ENCODE measurements at places on chromosomes 5 and 9.

- DNase-seq, result no peak
Measured at GRCh38 chr5:151267491-151268260, 14.7 kb downstream of the GM2A start.

- no peak for DNase-seq
Measured at GRCh38 chr5:169521366-169521983, 62.1 kb upstream of the SPDL1 start.

- DNase-seq, result no peak
Measured at GRCh38 chr5:38515646-38516045, 40.8 kb downstream of the LIFR start.

DNA sequence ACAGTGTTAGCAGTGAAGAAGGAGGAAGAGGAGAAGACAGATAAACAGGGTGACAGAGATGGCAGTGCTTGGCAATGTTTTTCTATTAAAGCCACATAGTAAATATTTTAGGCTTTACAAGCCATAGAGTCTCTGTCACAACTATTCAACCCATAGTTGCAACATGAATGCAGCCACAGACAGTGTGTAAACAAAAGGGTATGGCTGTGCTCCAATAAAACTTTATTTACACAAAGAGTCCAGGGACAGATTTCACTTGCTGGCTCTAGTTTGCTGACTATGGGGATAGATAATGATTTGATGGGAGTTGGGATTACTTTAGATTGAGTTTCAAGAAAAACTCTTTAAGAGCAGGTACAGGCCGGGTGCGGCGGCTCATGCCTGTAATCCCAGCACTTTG lies 224.8 kb upstream of the SEMA6A start:
- no peak for DNase-seq

- no peak for DNase-seq
Measured at GRCh38 chr5:140978260-140978659, 12.0 kb downstream of the PCDHAC2 start.

DNA sequence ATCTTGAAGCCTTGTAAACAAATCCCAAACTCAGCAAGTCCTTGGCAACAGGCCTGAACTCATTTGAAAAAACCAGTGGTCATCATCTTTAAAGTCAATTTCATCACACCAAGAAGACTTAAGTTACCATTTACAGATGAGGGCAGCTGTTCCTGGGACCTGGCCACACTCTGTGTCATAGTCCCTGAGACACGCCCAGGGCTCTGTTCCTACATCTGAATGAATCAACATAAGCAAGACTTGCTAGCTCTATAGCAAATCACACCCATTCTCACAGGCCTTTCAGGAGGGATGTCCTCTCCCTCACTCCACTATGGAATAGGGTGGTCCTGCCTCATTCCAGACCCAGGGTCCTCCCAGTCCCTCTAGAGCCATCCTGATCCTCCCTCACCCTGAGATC lies 142.8 kb downstream of the NSG2 start:
- DNase-seq, result no peak

DNA sequence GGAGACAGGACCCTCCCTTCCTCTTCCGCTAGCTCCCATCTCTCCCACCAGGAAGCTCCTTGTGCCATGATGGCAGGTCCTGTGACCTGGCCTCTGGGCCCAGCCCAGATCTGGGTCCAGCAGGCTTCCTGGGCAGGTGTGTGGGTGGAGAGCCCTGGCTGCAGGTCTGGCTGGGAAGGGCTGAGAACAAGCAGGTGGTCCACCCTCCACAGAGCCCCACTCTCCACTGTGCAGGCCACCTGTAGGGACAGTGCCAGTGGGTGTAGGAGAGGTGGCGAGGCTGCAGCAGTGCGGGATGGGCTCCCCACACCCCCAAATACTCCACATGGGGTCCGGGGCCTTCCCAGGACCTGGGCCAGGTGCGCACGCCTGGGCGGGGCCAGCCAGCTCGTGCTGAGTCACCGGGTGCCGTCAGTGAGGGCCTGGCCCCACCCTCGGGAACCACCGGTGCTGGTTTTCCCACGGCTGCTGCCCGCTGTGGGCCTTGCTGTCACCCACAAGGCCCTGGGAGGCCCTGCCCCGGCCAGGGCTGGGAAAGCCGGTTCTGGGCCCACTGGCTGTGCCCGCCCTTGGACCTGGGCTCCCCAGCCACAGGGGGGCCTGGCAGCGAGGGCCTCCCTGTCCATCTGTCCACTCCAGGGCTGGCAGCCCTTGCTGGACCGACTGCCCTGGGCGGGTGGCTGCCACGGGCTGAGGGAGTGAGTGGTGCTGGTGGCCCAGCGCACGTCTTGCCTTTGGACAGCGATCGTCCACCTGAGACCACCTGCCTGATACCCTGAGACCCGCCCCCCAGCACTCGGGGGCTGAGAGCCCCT lies 9.3 kb upstream of the NRARP start:
- DNase-seq, result no peak

DNA sequence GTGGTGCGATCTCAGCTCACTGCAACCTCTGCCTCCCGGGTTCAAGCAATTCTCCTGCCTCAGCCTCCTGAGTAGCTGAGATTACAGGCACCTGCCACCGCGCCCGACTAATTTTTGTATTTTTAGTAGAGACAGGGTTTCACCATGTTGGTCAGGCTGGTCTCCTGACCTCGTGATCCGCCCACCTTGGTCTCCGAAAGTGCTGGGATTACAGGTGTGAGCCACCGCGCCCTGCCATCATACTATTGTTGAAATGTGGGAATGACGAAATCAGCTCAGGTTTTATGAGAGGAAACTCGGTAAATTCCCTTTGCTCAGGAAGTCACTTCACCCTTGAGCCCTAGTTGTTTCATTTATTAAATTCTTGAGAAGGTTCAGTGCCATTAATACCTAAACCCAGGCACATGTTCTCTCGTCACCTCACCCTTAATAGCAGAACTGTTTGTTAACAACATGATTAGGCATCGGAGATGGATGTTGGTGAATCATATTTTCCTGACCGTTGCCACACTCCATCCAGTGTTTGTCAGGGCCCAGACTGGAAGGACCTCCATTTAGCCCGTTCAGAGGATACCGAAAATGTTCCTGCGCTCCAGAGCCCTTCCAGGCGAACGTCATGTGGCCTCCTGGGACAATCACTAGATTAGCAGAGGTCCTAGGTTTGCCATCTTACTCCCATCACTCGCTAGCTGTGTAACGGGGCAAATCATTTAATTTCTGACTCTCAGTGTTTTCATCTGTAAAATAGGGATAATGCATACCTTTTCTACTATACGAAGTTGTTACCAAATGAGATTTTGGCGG lies 20.0 kb upstream of the CREBRF start:
- DNase-seq, result no peak

- no peak for DNase-seq
Measured at GRCh38 chr9:70954126-70954525, 167.3 kb downstream of the TRPM3 start.

DNA sequence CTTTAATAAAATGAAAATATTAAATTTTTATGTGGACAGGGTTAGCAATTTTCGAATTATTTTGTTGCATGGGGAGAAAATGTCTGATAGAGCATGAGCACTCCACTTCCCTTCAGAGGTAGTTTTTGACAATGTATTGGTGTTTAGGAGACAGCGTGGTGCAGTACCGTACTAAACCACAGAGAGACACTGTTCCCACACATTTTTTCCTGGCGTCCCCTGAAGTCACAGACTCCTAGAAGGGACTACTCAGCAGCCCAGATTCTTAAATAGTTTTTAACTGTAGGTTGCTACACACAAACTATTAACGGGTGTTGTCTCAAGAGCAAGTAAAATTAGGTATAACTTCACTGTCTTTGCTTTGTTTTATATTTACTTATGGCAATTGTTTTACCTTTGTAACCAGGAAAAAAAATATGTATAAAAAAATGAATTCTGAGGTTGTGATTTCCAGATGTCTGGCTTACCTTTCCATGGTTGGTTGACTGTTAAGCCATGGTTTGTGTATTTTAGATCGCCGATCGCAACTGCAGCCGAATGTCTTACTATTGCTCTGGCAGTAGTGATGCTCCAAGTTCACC lies 171.2 kb downstream of the DOCK8 start:
- no peak for DNase-seq

DNA sequence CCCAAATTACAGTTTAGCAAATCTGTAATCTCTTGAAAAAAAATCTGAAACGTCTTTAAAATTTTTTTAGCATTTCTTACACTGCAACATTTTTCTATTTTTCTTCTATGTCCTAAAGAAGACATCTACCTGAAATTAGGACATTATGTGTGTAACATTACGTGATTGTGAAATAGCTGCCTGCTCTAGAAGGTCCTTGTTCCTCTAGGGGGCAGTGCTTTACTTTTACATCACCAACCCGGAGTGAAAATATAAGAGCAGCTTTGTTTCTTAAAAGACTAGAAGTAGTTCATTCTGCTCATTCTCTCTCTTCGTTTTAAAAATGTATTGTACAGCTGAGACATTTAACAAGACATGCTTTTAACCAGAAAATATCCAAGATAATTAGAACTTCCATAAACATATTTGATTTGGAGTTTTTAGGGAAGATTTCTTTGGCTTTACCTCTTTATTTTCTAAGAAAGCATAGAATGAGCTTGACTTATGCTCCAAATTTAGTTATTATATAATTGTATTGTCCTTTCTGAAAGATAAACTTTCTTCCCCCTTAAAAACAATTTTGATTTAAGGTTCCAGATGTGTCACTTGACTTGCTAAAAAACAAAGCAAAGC lies 48.1 kb upstream of the RIOK2 start:
- no peak for DNase-seq

DNA sequence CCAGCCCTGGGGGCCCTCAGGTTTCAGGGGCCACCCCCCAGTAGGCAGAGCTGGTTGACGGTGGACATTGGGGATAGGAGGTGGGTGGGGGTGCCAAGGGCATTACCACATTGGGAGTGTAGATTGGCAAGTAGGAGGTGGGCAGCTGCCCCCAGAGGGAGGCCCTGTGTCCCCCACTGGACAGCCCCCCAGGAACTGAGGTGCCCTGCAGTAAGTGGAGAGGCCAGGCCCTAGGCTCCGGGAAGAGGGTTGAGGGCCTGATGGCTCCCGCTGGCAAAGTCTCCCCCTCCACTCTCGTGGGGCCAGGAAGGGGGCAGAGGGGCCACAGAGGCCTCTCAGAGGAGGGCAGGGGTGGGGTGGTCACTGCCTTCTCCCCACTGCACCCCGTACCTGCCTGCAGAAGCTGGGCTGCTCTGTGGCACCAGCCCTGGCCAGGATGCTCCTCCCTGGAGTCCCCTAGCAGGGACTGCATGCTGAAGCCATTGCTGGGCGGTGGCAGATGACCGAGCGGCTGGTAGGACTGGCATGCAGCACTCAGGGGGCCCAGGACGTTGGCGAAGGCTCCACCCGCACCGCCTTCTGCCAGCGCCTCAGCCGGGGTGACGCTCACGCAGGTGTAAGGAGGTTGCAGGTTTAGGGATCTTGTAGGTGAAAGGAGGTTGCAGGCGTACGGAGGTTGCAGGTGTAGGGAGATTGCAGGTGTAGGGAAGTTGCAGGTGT lies 89.6 kb upstream of the CACNA1B start:
- DNase-seq, result no peak

DNA sequence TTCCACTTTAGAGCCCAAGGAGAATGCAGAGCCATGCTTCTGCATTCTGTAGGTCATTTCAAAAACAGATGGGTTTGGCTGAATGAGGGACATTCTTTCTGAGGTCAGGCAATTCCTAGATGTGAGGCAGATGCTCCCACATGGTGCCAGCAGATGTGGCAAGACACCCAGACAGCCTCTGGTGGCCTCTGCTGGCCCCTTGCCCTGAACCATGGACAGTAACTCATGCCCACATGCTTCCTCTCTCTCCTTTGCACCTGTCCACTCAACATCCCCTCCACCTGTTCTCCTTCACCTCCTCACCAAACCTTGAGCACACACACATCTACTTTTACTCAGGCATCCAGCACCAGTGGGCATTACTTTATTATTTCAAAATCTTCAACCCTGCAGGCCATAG lies 252.3 kb downstream of the DNAH5 start:
- DNase-seq, result no peak

DNA sequence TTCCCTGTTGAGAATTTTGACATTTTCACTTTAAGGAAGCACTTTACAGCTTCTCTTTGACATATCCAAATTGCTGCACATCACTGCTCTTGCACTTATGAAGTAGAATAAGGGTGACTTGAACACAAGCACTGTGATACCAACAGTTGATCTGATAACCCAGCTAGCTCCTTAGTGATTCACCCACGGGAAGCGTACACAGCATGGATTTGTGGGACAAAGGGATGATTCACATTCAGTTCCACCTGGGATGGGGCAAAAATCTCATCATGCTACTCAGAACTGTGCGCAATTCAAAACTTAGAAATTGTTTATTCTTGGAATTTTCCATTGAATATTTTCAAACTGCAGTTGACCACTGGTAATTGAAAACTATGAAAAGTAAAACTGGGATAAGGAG lies 1565.5 kb upstream of the CDH9 start:
- DNase-seq, result no peak

- DNase-seq, result peak; percentile 46
Measured at GRCh38 chr5:135221696-135222095, 177.3 kb downstream of the MACROH2A1 start.

DNA sequence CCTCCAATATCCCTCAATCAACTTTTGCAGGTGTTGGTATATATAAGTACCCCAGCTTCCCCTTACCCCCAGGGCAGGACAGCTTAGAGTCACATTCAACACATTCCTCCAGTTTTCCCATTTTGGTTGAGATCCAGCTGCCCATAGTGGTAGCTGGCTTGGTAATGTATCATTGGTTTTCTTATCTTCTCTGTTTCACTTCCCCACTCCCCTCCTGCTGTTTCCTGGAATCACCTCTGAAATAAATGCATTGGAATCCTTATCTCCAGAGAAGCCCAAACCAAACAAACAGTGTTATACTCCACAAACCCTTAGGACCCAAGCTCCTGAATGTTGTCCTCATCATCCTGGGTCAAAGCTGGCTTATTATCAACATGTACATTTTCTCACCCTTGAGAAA lies 184.8 kb downstream of the TMEM38B start:
- DNase-seq, result no peak

GRCh38 chr9:129604766-129605163 lies 16.1 kb downstream of the C9orf50 start:
- DNase-seq, result no peak

DNA sequence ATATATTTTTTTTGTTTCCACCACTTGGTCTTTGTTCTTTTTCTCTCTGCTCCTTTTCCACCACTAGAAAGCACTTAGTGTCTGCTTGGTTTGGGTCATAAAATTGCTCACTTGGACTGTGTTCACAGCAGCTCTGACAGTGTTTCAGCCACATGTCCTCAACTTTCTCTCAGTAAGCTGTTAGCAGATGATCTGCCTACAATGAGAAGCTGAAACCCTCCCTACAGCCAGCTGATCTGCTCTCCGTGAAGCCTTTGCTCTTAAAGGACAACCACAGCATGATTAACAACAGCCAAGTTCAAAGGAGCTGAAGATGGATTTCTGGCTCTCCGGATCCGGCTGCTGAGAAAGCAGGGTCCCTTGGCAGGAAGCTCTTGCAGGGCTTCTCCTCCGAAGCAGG lies 31.6 kb downstream of the PRLR start:
- no peak for DNase-seq

GRCh38 chr9:38339496-38339895 lies 53.0 kb upstream of the ALDH1B1 start:
- peak; percentile 54 for DNase-seq

- DNase-seq, result no peak
Measured at GRCh38 chr5:62649476-62650113, 71.0 kb downstream of the LRRC70 start.

Measured in osteocyte (in vitro differentiated cells).